Mesenteric fat pad (tissue), 1 donor: ENCODE measurements at places on chromosomes 16 and 17. TPM values are rescaled to one million over a fixed set of nuclear protein-coding genes. Genes with fewer than 3 reads are reported as not detected.

DNA sequence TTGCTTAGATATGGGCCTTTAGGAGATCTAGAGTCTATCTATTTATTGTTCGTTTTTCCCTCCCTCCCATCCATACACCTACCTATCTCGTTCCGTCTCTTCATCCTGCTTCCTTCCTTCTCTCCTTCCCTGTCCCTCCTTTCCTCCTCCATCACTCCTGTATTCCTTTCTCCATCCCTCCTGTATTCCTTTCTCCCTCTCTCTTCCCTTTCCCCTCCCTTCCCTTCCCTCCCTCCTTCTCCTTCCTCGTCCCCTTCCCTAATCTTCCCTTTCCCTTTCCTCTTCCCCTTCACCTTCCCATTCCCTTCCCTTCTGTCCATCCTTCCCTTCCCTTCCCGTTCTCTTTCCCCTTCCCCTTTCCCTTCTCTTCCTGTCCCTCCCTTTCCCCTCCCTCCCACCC is 10.6 kb downstream of the GP2 start:
- no peak for DNase-seq

DNA sequence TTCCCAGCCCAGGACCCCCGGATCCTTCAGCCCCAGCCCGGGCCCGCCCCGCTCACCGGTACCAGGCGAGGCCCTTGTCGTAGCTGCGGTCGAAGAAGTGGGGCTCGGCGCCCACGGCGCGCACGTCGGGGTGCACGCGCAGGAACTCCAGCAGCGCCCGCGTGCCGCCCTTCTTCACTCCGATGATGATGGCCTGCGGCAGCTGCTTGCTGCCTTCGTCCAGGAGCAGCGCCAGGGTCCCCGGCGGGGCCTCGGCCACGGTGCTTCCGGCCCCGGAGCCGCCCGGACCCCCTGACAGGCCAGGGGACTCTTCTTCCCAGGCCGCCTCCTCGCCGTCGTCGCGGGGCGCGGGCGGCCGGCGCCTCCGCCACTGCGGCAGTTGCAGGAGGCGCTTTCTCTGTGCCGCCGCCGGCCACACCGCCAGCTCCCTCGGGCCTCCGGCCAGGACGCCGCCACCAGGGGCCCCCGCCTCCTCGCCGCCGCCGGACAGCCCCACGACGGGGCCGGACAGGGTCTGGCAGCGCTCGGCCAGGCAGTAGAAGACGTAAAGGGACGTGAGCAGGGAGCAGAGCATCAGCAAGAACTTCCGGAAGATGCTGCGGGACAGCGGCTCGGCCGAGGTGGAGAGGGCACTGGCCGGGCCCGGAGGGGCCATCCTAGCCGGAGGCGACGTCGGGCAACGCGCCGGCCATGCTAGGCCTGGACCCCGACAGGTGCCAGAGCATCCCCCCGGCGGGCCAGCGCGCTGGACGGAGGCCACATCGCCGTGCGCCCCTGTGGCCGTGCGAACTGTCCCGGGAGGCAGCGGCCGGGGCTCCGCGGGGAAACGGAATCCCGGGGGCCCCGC is 1.0 kb downstream of the HS3ST3A1 start:
- no peak for DNase-seq

DNA sequence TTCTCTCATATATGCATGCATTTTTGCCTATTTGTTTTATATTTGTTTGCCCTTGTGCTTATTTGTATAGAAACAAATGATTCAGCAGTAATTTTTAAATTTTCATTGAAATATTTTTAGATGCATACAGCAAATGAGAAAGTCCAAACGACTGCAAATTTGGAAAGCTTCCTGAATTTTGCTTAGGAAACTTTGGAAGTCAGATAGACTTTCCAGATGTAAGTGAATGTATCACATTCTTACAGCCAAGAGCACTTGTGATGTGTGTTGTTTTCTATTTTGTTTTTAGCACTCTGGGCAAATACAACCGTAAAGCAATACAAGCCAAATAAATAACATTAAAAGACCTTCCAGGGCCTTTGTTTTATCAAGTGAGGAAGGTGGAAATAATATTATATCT is 680.8 kb upstream of the CDH8 start:
- DNase-seq = no peak

DNA sequence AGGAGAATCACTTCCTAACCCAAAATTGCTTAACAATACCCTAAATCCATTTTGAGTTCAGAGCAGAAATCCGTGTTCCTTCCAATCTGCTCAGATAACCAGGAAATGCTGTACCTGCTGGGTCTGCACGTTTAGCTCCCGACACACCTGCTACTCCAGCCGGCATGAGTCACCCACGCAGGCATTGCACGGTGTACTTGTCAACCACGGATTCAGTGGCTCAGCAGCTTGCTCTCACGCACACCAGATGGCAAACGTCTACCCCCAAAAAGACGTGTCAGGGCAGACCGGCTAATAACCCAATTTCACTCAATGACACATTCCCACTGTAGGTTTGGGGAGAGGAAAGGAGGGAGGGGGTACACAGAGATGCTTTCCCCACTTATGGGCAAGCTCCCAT is 468.1 kb downstream of the SOX9 start:
- no peak for DNase-seq

DNA sequence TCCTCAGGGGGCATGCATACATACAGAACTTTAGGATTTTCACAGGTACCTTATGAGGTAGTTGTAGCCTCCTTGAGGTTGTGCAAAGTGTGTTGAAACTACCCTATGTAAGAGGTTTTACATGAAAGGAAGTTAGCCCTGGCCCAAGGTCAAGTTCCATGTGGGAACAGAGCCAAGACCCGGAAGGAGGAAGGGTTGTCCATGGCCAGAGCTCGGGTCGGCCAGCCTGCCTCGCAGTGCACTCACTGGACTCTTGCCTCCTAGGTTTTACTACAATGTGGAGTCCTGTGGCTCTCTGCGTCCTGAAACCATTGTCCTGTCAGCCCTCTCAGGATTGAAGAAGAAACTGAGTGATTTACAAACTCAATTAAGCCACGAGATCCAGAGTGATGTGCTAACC is 8.2 kb downstream of the POLR2C start:
- DNase-seq = no peak

GRCh38 chr17:59357929-59358328 is 26.5 kb downstream of the YPEL2 start:
- DNase-seq = no peak

Gene SRL
- 0.45 TPM for total RNA-seq

Gene TBC1D3C
- total RNA-seq = 0.19 TPM

DNA sequence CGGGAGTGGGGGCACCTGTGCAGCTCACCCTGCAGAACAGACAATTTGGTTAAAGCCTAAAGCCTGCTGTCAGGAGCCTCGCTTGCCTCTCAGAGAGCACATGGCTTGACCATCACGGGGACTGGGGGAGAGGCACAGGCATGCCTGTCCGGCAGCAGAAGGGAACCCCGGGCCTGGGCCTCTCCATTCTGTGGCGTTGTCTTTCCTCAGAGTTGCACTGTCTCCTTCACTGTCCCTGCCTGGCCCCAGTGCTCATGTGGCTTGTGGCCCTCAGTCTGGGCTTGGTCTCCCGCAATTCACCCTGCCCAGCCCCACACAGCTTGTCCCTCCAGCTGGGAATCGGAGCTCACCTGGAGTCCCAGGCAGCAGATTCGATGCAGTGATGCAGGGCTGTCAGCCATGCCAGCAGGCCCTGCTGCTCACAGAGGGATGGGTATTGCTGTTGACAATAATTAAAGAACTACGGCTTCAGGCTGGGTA is 189.9 kb downstream of the SEC14L1 start:
- peak; percentile 85 for DNase-seq

Gene ST3GAL2
- total RNA-seq = 25.9 TPM

Gene CHST5
- total RNA-seq = not detected

DNA sequence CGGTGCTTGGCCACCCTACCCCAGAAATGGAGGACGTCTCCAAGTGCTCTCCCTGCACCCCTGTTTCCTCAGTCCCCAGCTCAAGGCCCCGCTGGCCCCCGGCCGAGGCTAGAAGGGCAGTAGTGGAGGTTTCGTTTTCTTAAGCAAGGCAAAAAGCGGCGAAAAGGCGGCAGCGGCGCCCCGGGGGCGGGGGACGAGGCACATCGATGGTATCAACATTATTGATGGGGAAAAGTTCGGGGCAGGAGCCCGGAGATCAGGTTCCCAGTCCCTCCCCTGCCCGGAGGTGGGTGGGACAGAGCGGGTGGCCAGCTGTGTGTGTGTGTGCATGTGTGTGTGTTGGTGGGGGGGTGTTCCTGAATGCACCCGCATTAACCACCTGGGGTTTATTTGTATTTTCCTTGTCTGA is 4.1 kb upstream of the SALL1 start:
- no peak for DNase-seq

DNA sequence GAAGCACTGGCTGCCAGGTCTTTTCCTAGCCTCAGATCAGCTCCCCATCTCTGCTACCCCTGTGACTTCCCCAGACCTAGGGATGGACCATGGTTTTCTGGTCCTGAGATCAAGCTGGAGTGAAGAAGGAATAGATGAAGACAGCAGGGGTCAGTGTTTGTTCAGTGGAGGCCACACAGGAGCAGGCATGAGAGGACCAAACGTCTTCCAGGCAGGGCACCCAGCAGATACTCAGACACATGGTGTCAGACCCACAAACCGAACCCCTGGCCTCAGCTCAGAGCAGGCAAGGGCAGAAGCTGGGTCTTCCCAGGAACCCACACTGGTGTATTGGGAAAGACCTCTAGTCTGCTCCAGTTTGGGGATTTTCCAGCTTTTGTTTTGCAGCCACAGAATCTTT is 189.7 kb downstream of the IRX5 start:
- DNase-seq = no peak

Gene PRKCA
- total RNA-seq = 14.9 TPM

GRCh38 chr17:52128721-52129120 is 29.8 kb downstream of the CA10 start:
- no peak for DNase-seq

Gene RNF227
- total RNA-seq = 0.80 TPM

Gene RNF40
- total RNA-seq = 97.5 TPM

- no peak for DNase-seq
These were observed 28.6 kb upstream of the NUDT16L1 start for GRCh38 chr16:4664538-4665418.

- DNase-seq = no peak
These were observed 16.6 kb downstream of the RMI2 start for GRCh38 chr16:11361701-11362451.

- DNase-seq = no peak
These were observed 77.0 kb downstream of the HS3ST2 start for GRCh38 chr16:22890976-22891375.

Gene IGSF6
- total RNA-seq = 14.7 TPM
